Fibroblast of lung (primary cell): ENCODE measurements at places on chromosomes 3 and 15. TPM values are rescaled to one million over a fixed set of nuclear protein-coding genes. Genes with fewer than 3 reads are reported as not detected.

CLEC3B gene
- 20.0 and 56.3 TPM in 2 replicates for total RNA-seq

RAB7A gene
- 29.5 and 54.2 TPM in 2 replicates for total RNA-seq

C3orf22 gene
- not detected in 2 replicates for total RNA-seq

UROC1 gene
- not detected in 2 replicates for total RNA-seq

EHHADH gene
- 4.1 and 6.8 TPM in 2 replicates for total RNA-seq
